ENCODE measurements at places on chromosomes 1 and 21.

- no peak for DNase-seq
Measured at GRCh38 chr1:196544617-196545016, 63.6 kb downstream of the KCNT2 start.

GRCh38 chr1:114286179-114286578 is 132.5 kb upstream of the SYT6 start:
- DNase-seq: no peak

- no peak for DNase-seq
Measured at GRCh38 chr21:35136106-35136505, 87.0 kb upstream of the RUNX1 start.

DNA sequence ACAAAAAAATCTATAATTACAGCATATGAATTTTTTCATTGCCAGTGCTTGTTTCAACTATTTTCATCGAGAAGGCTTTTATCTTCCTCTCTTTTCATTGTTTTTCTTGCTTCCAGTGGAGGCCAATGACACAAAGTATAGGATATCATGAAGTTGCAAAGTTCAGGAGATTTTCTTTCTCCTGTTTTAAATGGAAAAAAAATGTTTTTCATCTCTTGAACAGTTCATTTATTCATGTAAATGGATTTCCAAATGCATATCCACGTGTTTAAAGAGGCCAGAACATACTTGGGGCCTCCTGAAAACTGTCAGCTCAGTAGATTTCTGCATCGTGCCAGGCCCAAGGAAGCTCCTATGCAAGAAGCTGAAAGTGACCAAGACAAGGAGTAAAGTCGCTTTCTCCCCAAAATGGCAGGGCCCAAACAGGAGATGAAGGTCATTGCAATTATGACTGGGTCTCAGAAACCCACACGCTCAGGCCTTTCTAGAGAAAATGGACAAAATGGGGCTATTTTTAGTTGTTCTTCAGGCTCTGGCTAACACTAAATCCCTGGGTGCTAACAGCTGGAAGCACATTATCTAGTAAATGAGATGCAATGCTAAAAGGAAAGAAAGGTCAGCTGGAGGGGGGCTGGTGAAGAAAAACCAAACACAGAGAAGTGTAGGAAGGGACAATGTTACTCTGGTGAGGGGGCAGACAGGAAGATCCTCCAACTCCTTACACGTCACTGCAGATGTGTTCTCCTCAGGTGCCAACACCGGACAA is 136.9 kb upstream of the C8B start:
- DNase-seq: no peak

DNA sequence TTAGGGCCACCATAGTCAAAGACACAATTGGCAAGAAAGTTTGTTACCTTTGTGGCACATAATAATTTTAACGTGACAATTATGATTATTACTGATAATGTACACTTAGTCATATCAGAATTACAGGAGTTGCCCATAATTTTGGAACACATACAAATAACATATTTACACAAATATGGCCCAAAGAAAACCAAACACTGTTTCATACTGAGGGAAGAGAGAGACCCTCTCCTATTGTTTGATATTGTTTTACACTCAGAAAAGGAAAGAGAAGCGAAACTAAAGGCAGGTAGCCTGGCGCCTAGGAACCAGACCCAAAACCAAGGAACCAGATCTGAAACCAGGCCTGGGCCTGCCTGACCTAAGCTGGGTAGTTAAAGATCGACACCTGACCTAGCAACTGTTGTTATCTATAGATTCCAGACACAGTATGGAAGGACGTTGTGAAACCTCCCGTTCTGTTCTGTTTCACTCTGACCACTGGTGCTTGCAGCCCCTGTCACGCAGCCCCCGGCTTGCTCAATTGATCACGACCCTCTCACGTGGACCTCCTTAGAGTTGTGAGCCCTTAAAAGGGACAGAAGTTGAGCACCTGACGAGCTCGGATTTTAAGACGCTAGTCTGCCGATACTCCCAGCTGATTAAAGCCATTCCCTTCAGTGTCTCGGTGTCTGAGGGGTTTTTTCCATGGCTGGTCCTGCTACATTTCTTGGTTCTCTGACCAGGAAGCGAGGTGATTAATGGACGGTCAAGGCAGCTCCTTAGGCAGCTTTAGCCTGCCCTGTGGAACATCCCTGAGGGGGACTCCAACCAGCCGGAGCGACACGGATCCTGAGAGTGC is 27.9 kb downstream of the C1orf115 start:
- DNase-seq: no peak

GRCh38 chr21:16376673-16377072 is 646.9 kb downstream of the USP25 start:
- DNase-seq: no peak

- peak; percentile 76 for DNase-seq
Measured at GRCh38 chr1:8525558-8526275, 207.8 kb downstream of the SLC45A1 start.

DNA sequence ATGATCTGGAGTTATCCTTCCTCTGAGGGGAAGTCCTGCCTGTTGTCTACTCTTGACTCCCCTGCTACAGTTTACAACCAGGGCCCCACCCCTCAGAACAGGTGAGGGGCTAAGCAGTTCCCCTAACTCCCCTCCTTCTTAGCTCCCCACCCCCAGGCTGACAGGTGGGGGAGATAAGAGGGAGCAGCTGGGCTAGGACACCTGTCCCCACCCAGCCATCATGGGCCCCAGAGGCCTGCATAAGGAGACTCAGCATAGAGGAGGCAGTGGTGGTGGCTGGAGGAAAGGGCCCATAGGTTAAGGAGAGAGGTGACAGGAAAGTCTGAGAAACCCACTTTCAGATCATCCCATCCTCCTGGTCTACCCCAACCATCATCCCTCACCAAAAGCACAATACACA is 6.8 kb downstream of the MEF2D start:
- no peak for DNase-seq

GRCh38 chr1:52917581-52917980 is 4.0 kb downstream of the ECHDC2 start:
- no peak for DNase-seq

DNA sequence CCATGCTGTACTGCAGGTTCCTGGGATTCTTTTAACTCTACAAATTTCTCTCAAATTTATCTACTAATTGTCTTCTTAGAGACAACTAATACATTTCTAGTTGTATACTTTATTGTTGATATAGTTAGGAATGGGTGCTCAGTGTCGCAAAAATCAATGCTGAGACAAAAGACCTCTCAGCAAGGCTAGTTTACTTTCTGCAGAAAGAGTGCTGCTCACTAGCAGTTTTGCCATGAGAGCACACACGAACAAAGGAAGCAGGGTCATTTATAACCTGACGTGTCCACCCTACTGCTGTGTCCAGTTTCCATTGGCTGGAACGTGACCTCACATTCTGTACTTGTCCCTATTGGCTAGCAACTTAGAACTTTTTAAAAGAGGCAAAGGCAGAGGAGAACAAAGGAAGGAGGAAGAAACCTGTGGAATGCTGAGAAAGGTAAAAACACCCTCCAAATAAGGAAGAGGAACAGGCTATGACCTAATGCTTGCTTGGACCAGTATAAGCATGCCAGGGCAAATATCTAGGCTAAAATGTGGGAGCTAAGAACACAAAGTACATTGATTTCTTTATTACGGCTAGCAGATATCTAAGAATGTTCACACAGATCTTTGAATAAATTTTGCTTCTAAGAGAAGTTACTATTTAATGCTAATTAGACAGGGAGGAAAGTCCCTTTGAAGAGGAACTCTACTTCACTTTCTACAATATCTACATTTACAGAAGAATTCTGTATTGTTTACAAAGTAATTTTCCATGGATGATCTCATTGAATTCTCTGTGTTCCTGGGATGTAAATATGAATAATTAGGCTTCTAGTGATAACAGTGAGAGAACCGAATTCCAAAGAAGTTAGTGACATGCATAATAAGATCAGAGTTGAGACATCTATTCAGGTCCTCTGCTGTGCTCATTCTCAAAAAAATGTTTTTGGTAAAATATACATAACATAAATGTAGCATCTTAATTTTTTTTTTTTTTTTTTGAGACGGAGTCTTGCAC is 86.0 kb upstream of the MAP10 start:
- DNase-seq: no peak

DNA sequence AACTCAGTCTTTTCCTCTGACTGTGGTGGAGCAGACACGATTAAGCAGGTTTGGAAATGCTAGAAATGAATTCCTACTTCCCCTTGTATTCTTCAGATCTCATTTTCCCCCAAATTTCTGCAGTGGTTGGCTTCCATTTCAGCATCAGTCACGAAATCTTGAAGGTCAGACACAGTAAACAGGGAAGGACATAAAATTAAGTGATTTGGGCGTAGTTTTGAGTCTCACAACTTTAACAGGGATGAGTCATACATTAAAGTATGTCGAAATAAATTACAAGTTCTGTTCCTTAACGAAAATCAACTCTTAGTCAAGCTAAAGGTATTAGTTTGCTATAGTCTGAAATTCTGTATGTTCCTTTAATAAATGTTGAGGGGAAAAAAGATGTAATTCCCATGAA is 61.1 kb downstream of the HNRNPR start:
- no peak for DNase-seq

DNA sequence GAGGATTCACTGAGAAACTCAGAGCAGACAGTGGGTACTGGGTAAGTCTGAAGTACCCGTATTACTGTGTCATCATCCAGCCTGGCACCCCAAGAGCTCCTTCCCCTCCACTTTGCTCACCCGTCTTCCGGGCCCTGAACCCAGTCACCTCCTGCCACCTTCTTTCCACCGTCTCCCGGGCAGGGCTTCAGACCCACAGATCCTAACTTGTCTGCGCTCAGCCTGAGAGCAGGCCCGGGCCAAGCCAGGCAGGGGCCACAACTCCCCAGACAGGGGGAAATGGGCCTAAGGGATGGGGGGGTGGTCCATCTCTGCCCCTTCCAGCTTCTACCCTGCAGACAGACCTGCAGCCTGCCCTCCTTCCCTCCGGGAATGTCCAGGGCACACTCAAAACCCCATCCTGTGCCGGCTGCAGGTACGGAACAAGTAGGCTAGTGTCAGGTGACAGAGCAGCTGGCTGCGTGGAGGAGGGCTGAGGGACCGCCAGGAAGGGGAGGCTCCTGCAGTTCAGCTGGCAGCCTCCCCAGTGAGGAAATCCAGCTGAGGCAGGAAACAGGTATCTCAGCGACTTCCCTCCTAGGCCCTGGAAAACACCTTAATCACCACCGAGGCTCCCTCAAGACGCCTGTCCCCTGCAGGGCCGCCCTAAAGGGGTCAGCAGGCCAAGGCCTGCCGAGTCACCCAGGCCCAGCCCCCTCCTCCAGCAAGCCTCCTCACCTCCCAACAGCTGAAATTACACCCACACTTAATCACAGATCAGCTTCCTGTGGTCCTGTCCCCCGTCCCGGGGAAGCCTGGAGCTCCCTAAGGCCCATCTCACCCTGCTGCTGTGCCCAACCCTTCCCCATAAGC is 3.5 kb downstream of the HSPG2 start:
- DNase-seq: peak; percentile 16

DNA sequence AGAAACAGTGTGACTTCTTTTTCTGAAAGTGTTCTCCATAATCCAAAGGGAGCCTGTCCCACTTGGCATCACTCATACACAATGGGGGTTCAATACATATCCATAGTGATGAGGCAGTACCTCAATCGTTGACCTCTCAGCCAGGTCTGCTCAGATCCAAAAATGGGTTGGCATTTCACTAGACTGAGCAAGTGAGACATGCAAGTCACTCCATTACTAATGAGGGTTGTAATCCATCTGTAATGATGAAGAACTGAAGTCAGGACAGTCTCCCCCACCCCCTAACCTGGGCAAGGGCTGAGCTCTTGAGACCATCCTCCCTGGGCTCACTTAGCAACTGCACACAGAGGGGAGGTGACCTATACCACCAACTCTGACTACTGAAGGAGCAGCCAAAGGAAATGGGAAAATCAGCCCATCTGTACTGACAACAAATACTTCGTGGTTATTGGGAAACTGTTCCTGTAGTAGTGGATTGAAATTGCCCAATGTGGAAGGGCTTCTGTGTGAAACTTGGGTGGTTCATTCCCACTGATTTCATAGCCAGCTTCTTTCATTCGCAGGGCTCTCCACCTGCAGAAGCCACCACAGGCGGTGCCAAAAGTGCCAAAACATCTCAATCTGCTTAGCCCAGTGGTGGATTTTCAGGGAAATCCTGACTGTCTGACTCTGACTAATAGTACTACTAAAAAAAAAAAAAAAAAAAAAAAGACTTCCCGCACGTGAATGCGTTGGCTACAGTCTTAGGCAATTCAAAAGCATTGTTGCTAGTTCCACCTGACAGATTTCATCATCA is 5.0 kb downstream of the NGF start:
- no peak for DNase-seq

DNA sequence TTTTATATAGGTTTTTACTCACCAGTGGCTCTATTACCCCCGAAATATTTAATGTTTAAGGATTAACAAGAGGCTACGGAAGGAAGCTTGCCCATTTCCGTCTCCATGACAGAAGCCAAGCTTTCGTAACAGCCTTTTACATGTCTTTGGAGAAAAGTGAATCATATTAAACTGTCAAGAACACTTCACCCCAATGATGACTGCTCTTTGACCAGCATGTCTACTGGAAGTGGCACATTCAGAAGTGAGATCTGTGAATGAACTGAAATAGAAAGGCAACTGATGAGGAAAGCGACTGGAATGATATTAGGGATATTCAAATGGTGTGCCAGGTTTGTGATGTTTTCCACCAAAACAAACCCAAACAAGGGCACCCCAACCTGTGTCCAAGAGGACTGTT is 8.5 kb upstream of the PRDM15 start:
- DNase-seq: no peak

DNA sequence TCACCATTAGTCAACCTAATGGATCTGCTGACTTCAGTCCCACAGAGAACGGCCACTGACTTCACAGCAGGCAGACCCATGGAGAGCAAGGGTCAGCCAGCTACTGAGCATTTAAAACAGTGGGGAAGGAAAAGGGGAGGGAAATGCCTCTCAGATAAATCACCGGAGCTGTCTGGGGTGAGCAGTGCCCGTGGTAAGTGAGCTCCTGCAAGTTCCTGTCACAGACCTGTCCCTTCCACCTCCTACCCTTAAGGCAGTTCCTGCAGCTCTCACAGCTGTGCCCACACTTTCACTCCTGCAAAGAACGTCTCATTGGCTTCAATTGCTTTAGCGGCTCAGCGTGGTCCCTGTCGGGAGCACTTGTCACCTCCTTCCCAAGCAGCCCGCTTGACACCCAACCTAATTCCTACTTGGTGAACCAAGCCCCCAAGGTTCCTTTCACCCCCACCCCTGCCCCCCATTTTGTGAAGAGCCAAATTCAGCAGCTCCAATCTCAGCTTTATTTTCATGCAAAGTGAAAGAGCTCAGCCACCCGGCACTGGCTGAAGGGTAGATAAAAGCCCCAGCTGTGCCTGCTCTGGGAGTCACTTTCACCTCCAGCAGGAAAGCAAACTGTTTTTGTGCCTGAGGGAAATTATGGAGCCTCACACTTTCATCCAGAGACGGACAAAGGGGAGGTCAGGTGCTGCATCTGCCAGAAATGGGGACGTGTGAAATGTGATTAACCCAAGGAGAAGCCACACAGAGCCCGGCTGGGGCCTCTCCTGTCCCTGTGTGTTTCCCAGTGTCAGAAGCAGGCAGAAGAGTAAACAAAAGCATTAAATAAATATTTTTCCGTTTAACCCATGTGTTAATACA is 306.2 kb downstream of the TTLL7 start:
- peak; percentile 42 for DNase-seq

DNA sequence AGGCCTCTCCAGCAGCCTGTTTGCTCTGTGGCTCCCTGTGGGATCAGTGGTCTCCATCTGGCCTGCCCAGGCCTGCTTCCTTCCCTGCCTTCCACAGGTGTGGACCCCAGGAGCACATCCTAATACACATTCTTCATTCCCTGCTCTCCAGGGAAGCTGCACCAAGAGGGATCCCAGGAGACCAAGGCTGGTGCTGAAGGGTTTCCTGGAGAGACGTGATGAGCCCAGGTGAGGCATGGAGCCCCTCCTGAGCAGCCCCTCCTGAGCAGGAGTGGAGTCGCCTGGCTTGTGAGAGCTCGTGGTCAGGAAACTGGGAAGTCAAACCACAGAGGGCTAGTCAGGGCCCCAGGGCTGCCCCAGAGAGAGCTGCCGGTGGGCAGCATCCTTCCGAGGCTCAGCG is 561.4 kb downstream of the MATN1 start:
- DNase-seq: no peak

Data from CD4-positive, alpha-beta T cell treated with Interleukin-17A for 4 hours (primary cell).